ENCODE measurements at places on chromosomes 4 and X. TPM values are rescaled to one million over a fixed set of nuclear protein-coding genes. Genes with fewer than 3 reads are reported as not detected.

DNA sequence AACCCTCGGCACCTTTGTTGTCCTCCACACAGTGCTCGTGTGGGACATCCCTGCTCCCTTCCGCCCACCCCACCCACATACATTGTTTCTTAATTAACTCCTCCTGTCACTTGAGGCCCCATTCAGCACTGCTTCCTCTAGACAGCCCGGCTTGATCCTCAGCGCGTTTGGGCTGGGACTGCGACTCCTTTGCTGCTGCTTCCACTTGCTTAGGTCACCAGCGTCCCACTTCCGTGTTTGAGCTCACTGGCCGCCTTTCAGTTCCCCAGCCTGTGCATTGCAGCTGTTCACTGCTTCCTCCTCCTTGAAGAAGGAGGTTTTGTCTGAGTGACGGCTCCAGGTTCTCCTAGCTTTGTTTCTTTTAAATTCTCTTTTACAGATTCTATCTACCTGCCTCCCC, 16.1 kb downstream of the RNF4 start:
- peak; percentile 60 for DNase-seq

Gene ZNF185
- 14.7 TPM for total RNA-seq

Gene ESX1
- not detected for total RNA-seq

Gene NAT8L
- total RNA-seq: 0.46 TPM

Gene UGT2A3
- total RNA-seq: 0.18 TPM

Gene CSN1S1
- total RNA-seq: not detected

DNA sequence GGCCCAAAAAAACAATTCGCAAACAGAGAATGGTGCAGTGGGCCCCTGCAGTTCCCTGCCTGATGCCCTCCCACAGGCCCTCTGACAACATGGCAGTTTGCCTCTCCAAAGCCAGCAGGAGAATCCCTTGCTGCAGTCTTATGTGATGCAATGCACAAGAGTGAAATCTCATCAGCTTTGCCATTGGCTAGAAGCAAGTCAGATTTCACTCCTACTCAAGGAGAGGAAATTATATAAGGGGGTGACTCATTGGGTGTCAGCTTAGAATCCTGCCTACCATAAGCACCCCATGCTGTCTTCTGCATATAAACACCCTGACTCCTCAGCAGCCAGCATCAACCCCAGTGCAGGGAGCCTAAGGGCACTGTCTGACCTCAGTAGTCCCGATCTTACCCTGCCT, 157.3 kb upstream of the LDB2 start:
- DNase-seq: no peak

Gene CLRN2
- not detected for total RNA-seq

DNA sequence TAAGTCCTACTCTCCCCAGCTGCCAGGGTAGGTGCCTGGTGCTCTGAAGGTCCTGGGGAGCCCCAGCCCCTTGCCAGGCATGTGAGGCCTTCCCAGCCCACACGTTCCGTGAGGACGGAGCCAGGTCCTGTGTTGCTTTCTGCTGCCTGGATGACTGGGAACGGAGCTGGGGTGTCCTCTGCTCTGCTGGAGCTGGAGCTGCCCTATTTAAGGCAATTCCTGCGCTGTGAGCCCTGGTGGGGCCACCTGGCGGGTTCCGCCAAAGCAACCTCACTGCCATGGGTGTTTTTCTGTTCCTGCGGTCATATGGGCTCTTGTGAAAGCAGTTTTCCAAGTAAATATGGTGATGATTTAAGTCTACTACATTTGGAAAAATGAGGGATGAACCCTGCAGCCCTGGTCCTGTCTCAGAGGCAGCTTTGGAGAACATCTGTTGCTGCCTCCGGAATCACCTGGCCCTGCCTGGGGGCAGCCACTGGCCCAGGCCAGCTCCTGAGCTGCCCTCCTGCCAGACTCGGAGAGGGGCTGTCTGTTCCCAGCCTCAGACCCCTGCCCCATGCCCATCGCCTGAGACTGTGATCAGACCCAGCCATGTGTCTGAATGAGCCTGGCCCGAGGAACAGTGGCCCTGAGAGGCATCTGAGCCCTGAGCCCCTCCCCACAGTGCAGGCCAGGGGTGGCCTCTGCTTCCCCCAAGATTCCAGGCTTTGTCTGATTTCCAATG, 33.2 kb downstream of the FGFRL1 start:
- peak; percentile 11 for DNase-seq

- DNase-seq: peak; percentile 72
These were observed 93.0 kb downstream of the TSPAN7 start for GRCh38 chrX:38654302-38654701.

DNA sequence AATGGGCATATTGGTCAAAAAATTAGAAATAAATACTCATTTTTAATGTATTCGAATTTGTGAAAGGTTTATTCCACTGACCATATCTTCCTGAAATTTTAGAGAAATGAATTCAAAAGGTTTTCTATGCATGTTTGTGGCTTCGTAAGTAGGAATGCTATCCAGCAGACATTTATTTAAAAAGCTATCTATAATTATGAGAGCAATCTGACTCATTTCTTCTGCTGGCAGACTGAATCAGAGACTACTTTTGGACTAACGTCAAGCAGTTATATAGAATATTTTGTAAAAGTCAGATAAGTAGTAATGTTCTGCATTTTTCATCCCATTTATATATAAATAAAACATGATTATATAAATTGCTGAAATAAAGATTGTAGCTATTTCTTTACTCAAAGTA, 125.0 kb downstream of the SPCS3 start:
- DNase-seq: no peak

- DNase-seq: peak; percentile 32
These were observed 98.2 kb upstream of the PRKX start for GRCh38 chrX:3811331-3812311.

DNA sequence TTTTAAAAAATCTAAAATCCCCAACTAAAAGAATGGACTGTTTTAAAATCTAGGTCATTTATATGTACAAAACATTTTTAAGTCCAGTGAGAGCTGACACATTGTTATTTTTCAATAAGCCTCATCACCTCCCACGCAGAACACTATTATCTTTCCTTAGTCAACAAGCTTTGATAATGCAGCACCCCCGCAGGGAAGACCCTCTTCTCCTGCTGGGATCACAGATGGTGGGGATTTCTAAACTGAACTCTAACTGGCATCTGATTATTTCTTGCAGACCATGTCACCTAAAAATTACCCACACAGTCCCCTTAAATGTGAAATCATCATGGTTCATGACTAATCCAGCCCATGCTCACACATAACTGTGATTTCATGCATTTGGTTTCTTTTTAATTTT, 11.6 kb downstream of the SYTL4 start:
- DNase-seq: no peak

DNA sequence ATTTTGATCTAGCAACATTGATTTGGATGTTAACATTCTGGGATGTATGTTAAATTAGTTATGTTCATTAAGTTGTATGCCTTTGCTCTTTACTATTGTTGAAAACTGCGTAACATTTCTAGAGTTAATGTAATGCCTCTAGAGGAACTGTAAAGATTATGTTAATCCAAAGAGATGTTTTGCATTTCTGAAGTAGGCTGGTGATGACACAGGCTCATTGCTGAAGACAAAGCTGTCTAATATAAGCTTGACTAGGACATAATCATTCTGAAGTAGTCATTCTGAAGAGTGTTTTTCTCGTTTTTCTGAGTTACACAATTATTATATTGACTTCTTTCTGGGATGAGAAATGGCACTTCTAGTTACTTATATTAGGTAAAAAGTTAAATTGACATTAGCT, 72.9 kb downstream of the LRP2BP start:
- no peak for DNase-seq

DNA sequence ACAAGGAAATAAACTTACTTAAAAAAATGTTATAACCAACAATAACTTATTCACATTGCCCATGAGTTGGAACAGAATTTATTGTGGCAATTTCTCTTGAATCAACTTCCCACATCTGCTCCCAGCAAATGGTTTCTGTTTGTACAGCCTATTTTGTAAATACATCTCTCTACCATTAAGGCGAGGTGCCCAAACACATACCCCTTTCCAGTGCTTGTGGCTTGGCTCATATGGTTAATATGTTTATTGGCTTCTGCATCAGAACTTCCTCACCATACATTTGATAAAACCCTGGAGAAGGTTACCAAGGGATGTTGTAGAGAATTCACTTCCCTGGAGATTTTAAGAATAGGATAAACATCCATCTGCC, 207.1 kb downstream of the SOWAHB start:
- no peak for DNase-seq
